ENCODE measurements at places on chromosomes 4 and X.
A peak's percentile ranks its signal among the peaks of the same experiment; 100 is the strongest.

GRCh38 chr4:37562592-37562991 lies 123.6 kb downstream of the RELL1 start:
- DNase-seq, result peak; percentile 49

DNA sequence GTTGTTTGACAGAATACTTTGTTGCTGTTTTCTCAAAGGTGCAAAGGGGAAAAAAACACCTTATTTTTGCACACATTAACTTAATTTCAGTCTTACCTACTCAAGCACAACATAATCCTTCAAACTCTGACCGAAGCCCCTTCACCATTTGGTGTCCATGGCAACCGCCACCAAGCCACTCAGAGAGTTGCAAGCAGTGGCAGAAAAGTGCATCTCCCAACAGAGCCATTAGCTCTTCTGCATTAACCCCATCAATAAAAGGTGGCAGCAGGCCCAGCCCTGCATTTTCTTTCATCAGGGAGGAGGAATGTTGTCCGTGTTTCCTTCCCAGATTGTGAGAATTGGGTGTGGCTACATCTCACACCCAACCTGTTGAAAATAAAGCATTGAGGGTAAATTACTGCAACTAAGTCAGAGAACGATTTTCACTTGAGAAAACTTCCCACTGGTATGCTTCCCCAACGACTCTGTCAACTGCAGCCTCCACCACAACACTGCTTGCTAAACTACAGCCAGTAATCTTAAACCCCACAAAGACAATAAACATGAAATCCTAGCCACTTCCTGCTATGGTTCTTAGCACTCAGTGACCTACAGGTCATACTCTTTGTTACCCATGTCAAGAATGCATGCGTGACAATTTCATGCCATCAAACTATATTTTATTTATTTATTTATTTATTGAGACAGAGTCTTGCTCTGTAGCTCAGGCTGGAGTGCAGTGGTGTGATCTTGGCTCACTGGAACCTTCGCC lies 154.0 kb downstream of the GRIA3 start:
- DNase-seq, result no peak

DNA sequence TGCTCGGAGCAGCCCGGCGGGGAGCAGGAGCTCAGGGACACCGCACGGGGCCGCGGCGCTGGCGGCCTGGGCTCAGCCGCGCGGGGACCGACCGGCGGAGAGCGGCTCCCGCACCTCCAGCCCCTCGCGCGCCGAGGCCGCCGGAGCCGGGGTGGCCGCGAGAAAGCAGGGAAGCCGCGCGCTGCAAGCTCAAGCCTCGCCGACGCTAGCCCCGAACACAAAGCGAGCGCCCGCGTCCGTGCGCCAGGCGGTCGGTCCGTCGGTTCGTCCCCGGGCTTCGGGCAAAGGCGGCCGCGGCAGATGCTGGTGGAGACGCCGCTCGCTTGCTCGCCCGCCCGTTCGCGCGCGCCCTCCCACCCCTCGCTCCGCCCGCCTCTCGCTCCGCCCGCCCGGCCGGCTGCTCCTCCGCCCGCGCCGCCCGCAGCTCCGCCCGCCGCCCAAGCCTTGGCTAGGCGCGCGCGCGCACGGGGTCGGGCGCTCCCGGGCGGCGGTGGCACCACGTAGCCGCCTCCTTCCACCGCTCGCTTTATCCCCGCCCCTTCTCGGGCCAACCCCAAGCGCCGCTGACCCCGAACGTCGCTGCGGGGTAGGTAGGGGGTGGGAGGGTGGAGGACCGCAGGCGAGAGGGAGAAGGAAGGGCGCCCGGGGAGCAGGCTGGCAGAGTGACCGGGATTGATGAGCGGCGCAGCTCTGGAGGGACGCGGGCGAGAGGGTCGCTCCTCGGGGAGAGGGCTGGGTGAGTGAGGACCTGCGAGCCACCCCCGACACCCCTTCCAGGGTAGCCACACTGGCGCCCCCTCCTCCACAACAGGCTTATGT lies at the start of gene TSPAN5:
Gene TSPAN5 (minus strand): TSS at position 325 of the 819 bp plus-strand sequence.
- no peak for DNase-seq

- no peak for DNase-seq
Observed at GRCh38 chrX:133681897-133682296, 266.6 kb upstream of the GPC4 start.

GRCh38 chrX:107507744-107508117 lies 58.3 kb downstream of the FRMPD3 start:
- DNase-seq, result no peak

DNA sequence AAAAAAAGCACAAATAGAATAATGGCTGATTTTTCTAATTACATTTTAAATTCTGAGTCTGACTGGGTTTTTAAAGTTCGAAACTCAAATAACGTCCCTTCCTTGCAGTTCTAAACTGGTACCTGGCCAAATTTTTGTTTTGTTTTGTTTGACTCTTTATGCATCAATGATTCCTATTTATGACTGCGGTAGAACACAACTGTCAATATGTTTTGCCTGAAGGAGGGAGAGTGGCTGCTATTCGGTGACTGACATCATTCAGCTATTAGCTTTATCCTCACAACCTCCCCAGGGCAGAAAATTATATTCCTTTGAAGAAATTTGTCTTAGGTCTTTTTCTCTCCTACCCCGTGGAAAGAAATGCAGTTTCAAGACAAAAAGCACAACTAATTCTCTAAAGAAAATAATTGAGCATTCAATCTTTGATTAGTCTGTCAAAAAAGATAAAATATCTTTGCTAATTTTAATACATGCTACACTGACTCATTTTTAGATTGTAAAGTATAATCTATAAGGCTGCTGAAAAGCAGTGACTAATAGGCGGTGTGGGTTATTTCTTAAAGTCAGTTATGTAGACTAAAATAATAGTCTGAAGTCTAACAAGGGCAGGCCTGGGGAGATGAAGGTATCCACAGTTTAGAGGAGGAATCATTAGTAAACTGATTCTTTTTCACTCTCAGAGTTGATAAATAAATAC lies 61.9 kb downstream of the TMEM150C start:
- DNase-seq, result peak; percentile 28

- DNase-seq, result no peak
Observed at GRCh38 chrX:19964017-19964710, 26.7 kb downstream of the BCLAF3 start.

DNA sequence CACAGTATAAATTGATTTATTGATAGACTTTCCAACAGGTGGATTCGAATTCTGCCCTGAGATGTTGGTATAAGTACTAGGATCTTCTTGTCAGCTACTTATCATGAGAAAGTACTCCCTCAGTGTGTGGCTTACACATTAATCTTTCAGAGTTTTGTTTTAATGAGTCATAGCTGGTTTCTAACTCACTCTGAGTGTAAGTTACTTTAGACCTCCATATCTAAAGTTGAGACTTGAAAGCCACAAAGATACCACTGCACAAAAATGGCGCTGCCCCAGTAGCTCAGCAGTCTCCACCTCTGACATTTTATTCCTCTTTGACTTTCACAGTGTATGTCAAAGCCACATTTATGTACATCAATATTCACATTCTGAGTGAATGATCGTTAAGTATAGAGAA lies 318.5 kb downstream of the ARAP2 start:
- DNase-seq, result no peak

GRCh38 chrX:38018766-38019425 lies 12.5 kb downstream of the SYTL5 start:
- no peak for DNase-seq

All from HS-5 (cell line).